ENCODE measurements at places on chromosomes 12 and 14.
A peak's percentile ranks its signal among the peaks of the same experiment; 100 is the strongest.

- no peak for DNase-seq
These were observed 113.5 kb downstream of the C12orf75 start for GRCh38 chr12:105443802-105444652.

GRCh38 chr14:85195872-85196477 is 334.0 kb upstream of the FLRT2 start:
- no peak for DNase-seq

DNA sequence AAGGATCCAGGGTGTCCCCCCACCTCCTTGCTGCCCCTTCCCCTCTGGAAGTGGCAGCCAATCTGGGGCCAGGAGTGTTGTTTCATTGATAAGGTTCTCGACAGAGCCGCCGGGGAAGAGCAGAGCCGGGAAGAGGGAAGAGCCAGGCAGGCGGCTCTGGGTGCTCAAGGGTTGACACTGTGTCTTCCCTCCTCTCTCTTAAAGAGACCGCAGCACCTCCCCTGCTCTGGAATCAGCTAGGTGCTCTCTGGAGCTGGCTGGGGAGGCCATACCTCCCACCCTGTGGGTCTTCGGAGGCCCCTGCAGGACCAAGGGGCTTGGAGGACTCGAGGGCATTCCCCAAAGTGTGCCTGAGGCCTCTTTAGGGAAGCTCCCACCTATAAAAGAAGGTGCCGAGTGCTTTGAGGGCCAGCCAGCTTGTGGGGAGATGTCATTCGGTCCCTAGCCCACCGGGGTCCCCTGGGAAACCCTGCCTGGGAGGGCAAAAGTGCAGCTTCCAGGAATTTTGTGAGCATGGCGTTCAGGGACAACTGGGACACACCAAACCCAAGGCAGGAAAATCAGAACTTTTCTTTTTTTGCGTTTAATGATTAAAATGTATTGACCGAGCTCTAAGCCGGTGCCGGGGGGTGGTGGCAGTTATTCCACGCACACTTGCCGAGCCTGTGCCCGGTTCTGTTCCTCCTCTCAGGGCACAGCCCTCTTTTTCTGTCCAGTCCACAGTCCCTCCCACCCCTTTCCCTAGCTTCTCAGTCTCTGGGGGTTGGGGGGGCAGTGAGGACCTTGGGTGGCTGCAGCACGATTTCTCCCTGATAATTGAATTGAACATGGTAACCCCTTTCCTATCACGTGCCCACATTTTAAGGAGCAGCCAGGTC is 3.0 kb downstream of the SETD1B start:
- DNase-seq: no peak

DNA sequence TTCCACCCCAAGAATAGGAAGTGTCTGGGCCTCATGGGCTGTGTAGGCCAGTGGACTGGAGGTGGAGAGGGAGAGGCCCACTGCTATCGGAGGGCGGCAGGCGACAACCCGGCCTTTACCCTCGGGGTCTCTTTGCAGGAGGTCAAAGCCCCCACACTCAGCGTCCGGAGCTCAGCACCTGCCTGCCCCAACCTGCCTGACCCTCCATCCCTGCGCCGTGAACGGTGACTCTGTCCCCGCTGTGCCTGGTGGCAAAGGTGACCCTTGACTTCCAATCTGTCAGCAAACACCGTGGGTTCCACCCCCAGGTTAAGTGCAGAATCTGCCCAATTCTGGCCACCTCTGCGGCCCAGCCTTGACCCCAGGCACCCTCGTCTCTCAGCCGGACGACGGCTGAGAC is 15.7 kb upstream of the GALNT9 start:
- no peak for DNase-seq

GRCh38 chr12:52366738-52367485 is at the start of gene KRT85:
Gene KRT85, minus strand, starts transcription at chr12:52367481. Its CDS starts 76 bp downstream, at chr12:52367405.
- DNase-seq: no peak

- no peak for DNase-seq
These were observed 77.8 kb downstream of the SLC24A4 start for GRCh38 chr14:92400579-92401444.

DNA sequence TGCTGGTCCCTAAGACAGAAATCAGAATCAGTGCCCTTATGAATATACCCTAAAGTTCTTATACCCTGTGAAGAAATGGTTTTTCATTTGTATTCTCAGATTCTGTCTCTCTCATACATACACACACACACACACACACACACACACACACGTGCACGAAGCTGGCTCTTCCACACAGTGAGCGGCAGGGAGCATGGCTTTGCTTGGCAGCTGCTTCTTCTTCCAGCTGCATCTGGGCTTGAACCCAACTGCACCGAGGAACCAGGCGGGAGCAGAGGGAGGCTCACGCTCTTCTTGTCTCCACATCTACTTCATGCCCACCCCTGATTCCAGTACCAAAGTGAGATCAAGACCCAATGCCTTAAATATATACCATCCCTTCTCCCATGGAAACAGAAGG is 19.4 kb downstream of the GRIN2B start:
- no peak for DNase-seq

DNA sequence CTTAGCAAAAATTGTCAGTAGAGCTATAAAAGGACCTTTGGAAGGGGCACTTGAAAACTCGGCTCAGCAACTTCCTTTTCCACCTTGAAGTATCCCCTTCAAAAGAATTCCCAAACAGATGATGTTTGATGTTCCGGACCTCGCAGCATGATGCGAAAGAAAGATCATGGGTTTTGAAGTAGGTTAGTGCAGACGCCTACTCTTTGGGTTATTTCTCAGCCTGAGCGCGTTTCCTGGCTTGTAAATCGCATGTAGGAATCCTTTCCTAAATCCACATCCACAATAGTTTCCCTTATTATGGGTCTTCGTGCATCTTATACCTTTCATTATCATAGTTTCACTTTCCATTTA is 584 bp upstream of the NEDD1 start:
- no peak for DNase-seq

- DNase-seq: no peak
These were observed 425.9 kb downstream of the FSCB start for GRCh38 chr14:44081146-44081545.

DNA sequence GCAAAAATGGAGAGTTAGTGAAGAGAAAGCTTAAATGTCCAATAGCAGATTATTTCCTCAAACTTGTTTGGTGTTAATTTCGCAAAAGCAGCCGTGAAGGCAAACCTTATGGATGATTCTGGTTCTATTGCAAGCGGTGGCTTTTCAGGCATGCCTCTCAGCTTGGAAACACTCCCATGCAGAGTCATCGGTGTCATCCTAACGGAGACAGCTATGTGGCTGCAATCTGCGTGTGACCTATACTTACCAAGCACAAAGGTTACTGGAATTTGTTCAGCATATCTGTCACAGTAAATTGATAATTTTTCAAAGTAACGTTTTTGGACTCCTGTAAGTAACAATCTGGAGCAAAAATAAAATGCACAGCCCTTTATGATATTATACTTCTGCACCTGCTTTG is 5.0 kb downstream of the BEST3 start:
- no peak for DNase-seq

DNA sequence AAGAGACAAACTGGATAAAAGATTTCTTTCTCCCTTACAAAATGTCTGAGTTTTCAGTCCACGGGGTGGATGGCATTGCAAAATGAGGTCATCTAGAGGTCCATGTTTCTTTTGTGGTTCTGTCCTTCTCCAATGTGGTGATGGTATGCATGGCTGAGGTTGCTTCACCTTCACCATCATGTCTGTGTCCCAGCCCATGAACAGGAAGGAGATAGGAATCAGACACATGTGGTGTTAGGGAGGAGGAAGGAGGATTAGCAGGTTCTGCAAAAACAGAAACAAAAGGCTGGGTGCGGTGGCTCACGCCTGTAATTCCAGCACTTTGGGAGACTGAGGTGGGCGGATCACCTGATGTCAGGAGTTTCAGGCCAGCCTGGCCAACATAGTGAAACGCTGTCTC is 11.0 kb upstream of the AEBP2 start:
- no peak for DNase-seq

- DNase-seq: no peak
These were observed 24.3 kb downstream of the CMA1 start for GRCh38 chr14:24483604-24484252.

DNA sequence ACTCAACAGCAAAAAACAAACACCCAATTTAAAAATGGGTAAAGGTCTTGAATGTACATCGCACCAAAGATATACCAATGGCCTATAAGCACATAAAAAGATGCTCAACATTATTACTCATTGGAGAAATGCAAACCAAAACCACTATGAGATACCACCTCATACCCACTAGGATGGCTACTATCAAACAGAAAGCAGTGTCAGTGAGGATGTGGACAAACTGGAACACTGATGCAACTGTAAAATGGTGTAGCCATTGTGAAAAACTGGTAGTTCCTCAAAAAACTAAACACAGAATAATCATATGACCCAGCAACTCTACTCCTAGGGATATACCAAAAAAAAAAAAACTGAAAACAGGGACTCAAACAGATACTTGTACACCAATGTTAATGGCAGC is 49.3 kb downstream of the CDK17 start:
- no peak for DNase-seq

GRCh38 chr12:132530447-132530846 is 40.5 kb downstream of the FBRSL1 start:
- no peak for DNase-seq

- no peak for DNase-seq
These were observed 16.7 kb downstream of the CHST11 start for GRCh38 chr12:104473374-104473983.

DNA sequence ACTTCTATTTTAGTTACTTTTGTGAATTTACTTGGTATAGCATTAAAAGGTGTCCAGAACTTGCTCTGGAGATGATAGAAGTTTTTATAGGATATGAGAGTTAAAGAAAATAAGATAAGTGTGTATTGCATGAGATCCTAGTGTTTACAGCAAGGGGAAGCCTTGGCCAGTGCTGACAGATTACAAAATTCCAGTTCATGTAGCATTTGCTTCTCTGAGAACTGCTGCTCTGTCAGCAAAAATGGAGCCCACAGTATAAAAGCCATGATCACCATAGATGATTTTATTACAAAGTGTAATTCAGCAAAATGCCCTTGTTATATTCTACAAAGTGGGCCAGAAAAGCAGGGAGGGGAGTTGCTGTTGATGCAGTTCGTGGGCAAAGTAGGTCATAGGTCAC is 40.0 kb upstream of the ATF1 start:
- DNase-seq: no peak

GRCh38 chr14:101195309-101195901 is 291.9 kb upstream of the RTL1 start:
- DNase-seq: no peak

GRCh38 chr14:79333198-79333546 is 878.1 kb downstream of the DIO2 start:
- DNase-seq: no peak

- DNase-seq: no peak
These were observed 209.9 kb upstream of the NOS1 start for GRCh38 chr12:117571321-117571720.

GRCh38 chr12:109863847-109864712 is 16.3 kb downstream of the GLTP start:
- no peak for DNase-seq

DNA sequence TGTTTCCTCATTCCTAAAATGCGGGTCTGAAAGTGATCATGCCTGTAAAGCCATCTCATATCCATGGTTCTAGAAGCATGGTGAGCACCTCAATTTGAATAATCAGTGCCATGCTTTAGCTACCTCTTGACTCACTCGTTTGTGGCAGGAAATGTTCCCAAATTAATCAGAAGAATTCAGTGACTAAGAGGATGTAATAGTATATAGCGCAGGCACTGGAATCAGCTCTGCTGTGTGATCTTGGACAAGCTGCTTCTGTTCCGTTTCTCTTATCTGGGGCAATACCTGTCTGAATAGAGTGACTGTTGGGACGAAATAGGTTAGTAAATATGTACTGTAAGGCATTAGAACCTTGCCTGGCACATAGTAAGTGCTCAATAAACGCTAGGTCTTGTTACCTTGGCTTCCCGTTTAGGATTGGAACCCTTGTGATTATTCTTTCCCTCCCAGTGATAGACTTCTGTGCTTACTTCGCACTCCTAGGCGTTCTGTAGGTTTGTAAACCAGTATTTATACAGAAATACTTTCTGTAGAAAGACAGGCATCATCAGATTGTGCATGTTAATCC is 820 bp upstream of the SMAGP start:
- no peak for DNase-seq

- DNase-seq: no peak
These were observed 168.6 kb downstream of the CPNE8 start for GRCh38 chr12:38736821-38737220.

GRCh38 chr12:120092551-120093335 is 23.8 kb downstream of the RAB35 start:
- no peak for DNase-seq

GRCh38 chr12:4032924-4033615 is 159.9 kb upstream of the PARP11 start:
- DNase-seq: peak; percentile 67

DNA sequence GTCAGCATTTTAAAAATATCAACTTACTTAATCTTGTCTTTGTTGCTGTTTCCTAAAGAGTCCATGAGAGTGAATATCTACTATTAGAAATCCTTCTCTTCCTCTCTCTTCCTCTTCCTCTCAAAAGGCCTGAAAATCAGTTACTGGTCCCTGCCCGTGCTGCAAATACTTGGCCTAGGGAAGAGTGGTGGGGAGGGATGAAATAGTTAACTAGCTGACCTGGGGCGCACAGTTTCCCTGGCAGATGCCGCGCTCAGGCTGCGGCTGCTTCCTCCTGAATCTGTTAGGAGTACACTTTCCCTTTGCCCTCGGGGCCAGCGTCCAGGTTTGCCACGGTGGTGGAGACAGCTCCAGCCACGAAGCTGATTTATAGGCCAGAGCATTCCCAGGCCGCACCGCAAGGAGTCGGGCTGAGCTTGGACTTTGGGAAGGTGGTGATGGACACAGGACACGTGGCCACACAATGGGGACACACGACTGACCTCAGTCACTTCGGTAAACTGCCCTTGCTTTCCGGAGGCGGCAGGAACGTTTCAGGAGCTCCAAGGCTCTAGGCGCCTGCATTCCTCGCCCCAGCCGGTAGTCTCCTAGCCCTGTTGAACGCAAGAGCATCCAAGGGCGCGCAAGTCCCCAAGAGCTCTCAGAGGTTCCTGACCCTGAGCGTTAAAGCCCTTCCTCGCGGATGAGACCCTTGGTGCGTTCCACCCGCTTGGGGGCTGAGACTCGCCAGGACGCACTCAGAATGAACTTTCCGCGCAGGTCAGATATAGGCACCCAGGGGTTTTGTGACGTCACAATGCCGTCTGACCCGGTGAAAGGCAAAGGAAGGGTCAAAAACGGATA is 7.1 kb upstream of the ASCL1 start:
- DNase-seq: no peak

GRCh38 chr12:54306925-54307741 is 6.3 kb upstream of the NFE2 start:
- no peak for DNase-seq

- no peak for DNase-seq
These were observed 7.8 kb upstream of the ADGRD1 start for GRCh38 chr12:130945786-130946492.

GRCh38 chr12:46546634-46547273 is 174.2 kb upstream of the SLC38A2 start:
- DNase-seq: no peak

DNA sequence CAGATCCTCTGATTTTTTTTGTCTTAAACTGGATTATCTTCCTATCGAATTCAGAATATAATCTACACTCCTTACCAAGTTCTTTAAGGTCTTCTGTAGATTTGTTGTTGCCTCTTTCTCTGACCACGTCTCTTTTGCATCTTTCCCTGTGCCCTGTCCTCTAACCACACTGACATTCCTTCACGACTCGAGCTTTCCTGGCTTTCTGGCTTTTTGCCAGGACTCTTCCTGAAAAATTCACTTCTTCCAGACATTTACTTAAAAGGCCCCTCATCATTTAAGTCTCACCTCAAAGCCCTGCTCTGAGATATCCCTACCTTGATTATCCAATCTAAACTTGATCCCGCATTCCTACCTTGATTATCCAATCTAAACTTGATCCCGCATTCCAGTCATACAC is 422.3 kb upstream of the DCN start:
- no peak for DNase-seq

- no peak for DNase-seq
These were observed 15.7 kb downstream of the HNF1A start for GRCh38 chr12:120994059-120994458.
